ENCODE measurements at places on chromosomes 1 and 21. TPM values are rescaled to one million over a fixed set of nuclear protein-coding genes. Genes with fewer than 3 reads are reported as not detected.

Gene GSTM3
- 13.3 TPM for total RNA-seq

Gene PROX1
- total RNA-seq: 0.21 TPM

Gene TAF13
- 29.4 TPM for total RNA-seq

Gene CFHR4
- total RNA-seq: not detected

Gene HSPA6
- total RNA-seq: 0.53 TPM

Gene SLC6A9
- total RNA-seq: 24.5 TPM

Gene RSPO1
- not detected for total RNA-seq

Gene CDK18
- 2.3 TPM for total RNA-seq

Measured in activated T-cell treated with anti-CD3 and anti-CD28 coated beads, Interleukin-2, amount 50 U/mL, for 72 hours (primary cell).